ENCODE measurements at places on chromosomes 2 and 18. TPM values are rescaled to one million over a fixed set of nuclear protein-coding genes. Genes with fewer than 3 reads are reported as not detected.

Gene ARHGAP28
- not detected for total RNA-seq

Gene C2orf72
- total RNA-seq, result not detected

Gene ANTXR1
- total RNA-seq, result not detected

Gene HAUS1
- 8.8 TPM for total RNA-seq

Gene OTX1
- not detected for total RNA-seq

Gene CXCR4
- total RNA-seq, result 1,739 TPM

Gene PLGLB1
- 1.5 TPM for total RNA-seq

Gene ATOH8
- not detected for total RNA-seq

Gene CYTIP
- total RNA-seq, result 474 TPM

Measured in CD4-positive, alpha-beta T cell (primary cell).